Suprapubic skin (tissue), 4 donors: ENCODE measurements at places on chromosomes 16 and 17.

DNA sequence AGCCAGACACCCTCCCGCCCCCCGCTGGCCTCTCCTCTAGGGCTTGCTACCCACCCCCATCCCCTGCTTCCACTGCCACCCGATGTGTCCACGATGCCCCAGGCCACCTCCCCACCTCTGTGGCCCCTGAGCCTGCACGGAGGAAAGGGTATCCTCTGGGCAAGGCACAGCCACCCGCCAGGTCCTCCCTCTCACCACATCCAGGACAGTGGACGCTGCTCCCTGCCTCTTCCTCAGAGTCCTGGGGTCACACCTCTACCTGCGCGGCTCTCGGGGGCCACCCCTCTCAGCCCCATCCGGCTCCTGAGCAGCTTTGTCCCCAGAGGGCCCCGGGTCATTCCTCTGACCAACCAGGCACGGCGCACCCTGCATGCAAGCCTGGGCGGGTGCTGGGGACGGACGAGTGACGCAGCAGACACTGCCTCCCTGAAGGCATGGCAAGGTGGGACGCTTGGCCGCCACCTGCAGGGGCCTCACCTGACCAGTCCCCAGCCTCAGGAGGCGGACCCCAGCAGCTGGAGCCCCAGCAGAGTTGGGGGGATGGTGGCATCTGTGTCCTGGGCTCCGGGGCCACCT lies 24.8 kb downstream of the FLYWCH1 start:
- no peak for DNase-seq

DNA sequence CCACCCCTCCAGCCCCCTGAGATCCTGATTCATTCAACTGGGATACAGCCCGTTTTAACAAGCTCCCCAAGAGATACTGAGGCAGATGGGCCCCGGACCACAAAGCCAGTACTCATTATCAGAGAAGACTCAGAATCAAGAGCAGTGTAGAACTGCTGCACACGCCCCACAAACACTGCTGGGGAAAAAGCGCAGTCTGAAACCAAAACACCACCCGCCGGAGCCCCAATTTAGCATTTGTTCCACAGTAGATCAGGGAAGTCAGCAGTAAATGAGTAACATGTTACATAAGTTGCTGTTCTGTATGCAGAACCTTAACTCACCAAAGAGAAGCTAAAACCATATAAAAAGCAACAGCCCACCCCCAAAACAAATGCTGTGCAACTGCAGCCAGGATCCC lies 123.6 kb downstream of the CDYL2 start:
- no peak for DNase-seq

DNA sequence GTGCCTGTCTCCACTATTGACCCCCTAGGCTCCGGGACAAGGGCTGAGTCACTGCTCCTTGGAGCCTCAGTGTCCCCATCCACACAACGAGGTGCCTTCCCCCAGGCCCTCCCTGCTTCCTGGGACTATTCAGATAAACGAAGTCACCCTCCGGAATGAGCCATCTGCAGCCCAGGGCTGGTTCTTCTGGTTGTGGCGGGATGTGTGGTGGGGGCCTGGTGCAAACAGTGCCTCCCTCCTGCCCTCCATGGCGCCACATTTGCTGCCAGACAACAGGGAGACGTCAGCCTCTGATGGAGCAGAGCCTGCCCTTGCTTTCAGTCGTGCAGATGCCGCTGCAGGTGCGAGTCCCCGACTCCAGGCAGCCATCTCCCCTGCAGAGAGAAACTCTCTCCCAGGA lies 5.1 kb upstream of the KRT16 start:
- no peak for DNase-seq

GRCh38 chr16:88926374-88926990 lies 50.5 kb downstream of the CBFA2T3 start:
- no peak for DNase-seq

DNA sequence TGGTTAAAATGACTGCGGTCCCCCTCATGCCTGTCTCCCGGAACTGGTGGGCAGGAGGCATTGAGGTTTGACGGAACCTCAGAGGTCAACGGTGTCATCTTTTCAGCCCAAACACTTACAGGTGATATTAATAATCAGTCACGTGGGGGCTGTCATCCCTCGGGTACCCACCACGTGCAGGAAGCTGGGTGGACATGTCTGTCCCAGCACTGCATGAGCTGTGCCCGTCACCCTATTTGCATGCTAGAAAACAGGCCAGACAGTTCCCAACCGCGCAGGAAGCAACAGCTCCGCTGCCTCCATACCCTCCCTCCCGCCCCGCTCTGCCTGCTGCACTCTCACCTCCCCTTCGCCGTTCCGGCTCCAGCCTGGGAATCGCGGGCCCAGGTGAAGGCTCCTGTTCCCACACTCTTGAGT lies 1.4 kb downstream of the SYNGR3 start:
- DNase-seq: no peak

GRCh38 chr16:50329446-50330189 lies 39.2 kb downstream of the BRD7 start:
- DNase-seq: no peak

- DNase-seq: peak; percentile 93
These were observed at the start of gene SPATA2L for GRCh38 chr16:89701425-89702406. Gene SPATA2L (minus strand): TSS chr16:89701705. CDS start chr16:89701232, 473 bp downstream.

DNA sequence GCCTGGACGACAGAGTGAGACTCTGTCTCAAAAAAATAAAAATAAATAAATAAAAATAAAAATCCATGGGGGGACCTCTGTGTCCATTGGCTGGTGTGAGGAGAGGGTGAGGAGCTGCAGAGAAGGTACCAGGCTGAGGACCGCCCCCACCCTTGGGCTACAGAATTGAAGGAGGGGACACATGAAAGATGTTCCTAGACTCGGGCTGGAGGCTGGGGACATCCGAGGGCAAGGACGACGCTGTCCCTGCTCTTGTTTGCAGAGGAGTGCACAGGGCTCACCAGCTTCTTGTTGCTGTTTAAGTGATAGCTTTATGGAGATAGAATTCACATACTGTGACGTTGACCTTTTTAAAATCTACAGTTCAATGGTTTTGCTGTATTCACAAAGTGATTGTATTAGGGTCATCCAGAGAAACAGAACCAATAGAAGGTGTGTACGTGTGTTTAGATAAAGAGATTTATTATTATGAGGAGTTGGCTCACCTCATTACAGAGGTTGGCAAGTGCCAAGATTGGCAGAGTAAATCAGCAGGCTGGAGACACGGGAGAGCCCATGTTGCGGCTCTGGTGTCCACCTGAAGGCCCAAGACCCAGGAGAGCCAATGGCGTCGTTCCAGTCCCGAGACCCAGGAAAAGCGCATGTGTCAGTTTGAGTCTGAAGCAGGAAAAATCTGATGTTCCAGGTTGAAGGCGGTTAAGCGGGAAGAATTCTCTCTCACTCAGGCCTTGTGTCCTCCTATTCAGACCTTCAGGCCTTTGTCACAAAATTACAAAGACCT lies 320.7 kb downstream of the SEC14L1 start:
- no peak for DNase-seq

- no peak for DNase-seq
These were observed 479.6 kb downstream of the WWOX start for GRCh38 chr16:78579020-78579419.

GRCh38 chr16:7083096-7083495 lies 249.5 kb upstream of the RBFOX1 start:
- no peak for DNase-seq

DNA sequence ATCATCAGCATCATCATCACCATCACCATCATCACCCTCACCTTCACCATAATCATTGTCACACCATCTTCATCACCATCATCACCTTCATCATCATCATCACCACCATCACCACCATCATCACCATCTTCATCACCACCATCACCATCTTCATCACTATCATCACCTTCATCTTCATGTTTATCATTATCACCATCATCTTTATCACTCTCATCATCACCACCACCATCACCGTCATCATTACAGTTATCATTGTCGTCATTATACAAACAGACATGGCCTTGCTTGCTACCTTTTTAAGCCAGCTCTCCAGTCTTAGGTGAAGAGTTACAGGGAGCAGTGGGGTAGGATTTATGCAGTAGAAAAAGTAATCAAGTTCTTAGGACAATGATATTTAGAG lies 114.9 kb downstream of the IRF8 start:
- no peak for DNase-seq

- DNase-seq: peak; percentile 91
These were observed 11.0 kb downstream of the CHMP6 start for GRCh38 chr17:81002409-81003361.

- DNase-seq: no peak
These were observed 16.5 kb upstream of the ZC3H18 start for GRCh38 chr16:88553739-88554138.

DNA sequence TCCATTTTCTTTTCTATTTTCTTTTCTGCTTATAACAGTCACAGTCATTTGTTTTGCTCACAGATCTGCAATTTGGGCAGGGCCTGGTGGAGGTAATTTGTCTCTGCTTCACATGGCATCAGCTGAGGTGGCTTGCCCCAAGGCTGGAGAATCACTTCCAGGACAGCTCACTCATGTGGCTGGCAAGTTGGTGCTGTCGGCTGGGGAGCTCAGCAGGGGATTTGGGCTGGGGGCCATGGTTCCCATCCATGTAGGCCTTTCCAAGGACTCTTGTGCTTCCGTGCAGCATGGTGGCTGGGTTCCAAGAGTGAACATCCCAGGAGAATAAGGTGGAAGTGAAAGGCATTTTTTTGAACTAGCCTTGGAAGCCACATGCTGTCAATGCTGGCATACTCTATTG lies 85.7 kb downstream of the MGAT5B start:
- DNase-seq: no peak

- no peak for DNase-seq
These were observed 2.6 kb upstream of the PROCA1 start for GRCh38 chr17:28714281-28714680.

- no peak for DNase-seq
These were observed 141.7 kb downstream of the CDK5R1 start for GRCh38 chr17:32628271-32629044.

GRCh38 chr17:34930283-34930682 lies 31.0 kb downstream of the CCT6B start:
- no peak for DNase-seq

GRCh38 chr17:7477392-7478275 lies 1.8 kb downstream of the ZBTB4 start:
- DNase-seq: no peak

GRCh38 chr16:49575346-49576172 lies 202.0 kb downstream of the C16orf78 start:
- no peak for DNase-seq

DNA sequence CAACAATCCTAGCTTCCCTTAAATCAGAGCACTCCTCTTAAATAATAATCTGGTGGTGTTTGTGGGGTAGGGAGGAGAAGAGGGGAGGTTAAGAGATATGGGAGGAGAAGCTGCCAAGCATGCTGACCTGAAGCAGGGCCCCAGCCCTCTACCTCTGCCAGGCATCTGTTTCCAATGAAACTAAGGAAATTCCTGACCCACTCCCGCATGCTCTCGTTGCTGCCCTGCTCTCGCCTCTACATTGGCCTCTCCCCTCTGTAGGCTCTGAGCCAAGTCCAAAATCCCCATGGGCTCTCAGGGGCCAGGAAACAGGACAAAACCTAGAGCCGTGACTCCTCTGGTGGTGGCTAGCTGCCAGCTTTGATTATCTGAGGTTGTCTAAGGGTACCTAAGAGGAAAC lies 559.5 kb upstream of the CDH11 start:
- DNase-seq: no peak

- DNase-seq: no peak
These were observed 6.3 kb upstream of the KCNG4 start for GRCh38 chr16:84245956-84246678.

DNA sequence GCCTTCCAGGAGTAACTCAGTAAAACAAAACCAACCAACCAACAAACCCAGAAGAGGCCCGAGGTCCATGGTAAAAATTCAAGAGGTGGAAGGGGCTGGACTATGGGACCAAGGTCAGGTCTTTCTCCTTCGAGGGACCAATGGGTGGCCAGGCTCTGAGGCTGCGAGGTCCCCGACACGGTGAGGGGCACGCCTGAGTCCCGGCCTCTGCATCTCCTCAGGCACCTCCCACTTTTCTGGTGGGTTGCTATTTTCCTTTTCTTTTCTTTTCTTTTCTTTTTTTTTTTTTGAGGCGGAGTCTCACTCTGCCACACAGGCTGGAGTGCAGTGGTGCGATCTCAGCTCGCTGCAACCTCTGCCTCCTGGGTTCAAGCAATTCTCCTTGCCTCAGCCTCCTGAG lies 18.0 kb downstream of the CD7 start:
- no peak for DNase-seq

- DNase-seq: no peak
These were observed 17.5 kb upstream of the MT4 start for GRCh38 chr16:56547120-56547948.

- no peak for DNase-seq
These were observed 13.0 kb upstream of the PIK3R6 start for GRCh38 chr17:8880466-8880865.

- DNase-seq: no peak
These were observed 6.6 kb downstream of the COX6A2 start for GRCh38 chr16:31421587-31421986.

DNA sequence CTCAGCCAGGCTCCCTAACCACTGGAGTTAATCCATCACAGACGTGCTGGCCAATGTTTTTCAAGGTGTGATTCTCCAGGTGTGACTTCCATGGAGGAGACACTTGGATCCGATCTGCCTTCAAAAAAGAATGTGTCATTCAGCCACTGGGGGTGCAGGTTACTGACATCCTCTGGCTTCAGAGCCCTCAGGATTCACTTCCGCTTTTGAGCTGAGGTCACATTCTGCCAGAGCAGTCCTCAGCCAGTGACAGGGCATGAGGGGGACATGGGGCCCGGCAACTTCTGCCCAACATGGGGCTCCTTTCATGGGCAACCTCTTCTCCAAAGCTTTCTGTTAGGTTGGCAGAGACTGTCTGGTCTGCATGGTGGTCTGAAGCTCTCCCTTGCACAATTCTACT lies 81.4 kb downstream of the GRIN2A start:
- DNase-seq: no peak

DNA sequence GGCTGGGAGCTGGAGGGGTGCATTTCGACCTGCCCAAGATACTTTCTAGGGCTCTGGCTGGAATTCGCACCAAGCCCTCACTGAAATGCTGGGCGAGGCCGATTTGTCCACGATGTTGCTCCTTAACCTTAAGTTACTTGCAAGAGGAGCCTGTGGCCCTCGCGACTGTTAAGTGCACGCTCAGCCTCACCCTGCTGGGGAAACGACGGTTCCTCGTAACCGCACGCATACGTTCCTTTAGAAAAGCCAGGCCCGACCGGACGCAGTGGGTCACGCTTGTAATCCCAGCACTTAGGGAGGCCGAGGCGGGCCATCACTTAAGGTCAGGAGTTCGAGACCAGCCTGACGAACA lies 607 bp upstream of the NCOR1 start:
- DNase-seq: no peak

- DNase-seq: no peak
These were observed 75.9 kb upstream of the TNRC6C start for GRCh38 chr17:77882481-77883212.

GRCh38 chr16:87264634-87265033 lies 52.6 kb downstream of the C16orf95 start:
- no peak for DNase-seq

DNA sequence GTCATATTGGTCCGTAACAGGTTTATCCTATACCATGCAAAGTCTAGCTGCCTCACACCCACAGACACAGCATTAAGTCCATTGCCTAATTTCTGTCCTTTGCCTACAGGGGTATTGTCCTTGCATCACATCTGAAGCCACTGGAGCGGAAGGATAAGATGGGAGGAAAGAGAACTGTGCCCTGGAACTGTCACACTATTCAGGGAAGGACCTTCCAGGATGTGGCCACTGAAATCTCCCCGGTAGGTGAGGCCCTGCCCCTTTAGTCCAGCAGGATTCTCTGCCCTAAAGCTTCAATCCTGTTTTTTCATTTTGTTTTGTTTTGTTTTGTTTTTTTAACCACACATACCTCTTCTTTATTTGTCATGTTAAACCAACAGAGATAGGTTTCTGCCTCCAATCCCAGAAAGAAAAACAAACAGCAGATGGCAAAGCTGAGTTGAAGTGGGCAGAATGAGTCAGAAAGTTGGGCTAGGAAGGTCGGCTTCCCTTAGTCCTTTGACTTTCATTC lies 2.2 kb upstream of the EFTUD2 start:
- DNase-seq: no peak
